ENCODE measurements at places on chromosomes 4 and X. TPM values are rescaled to one million over a fixed set of nuclear protein-coding genes. Genes with fewer than 3 reads are reported as not detected.
A peak's percentile ranks its signal among the peaks of the same experiment; 100 is the strongest.

GRCh38 chr4:149825336-149825735 is 9.7 kb upstream of the IQCM start:
- no peak for ATAC-seq

GRCh38 chr4:48074657-48075056 is 58.1 kb downstream of the NIPAL1 start:
- no peak for ATAC-seq

GRCh38 chr4:174119830-174120229 is 163.6 kb downstream of the FBXO8 start:
- no peak for ATAC-seq

GRCh38 chrX:68568136-68568535 is 69.3 kb downstream of the YIPF6 start:
- ATAC-seq = no peak

- ATAC-seq = no peak
These were observed 736.9 kb upstream of the MAGEB2 start for GRCh38 chrX:29478336-29479069.

GRCh38 chr4:167339781-167340180 is 105.5 kb upstream of the SPOCK3 start:
- no peak for ATAC-seq

GRCh38 chr4:75513526-75514130 is 575 bp downstream of the RCHY1 start:
- ATAC-seq = no peak

DNA sequence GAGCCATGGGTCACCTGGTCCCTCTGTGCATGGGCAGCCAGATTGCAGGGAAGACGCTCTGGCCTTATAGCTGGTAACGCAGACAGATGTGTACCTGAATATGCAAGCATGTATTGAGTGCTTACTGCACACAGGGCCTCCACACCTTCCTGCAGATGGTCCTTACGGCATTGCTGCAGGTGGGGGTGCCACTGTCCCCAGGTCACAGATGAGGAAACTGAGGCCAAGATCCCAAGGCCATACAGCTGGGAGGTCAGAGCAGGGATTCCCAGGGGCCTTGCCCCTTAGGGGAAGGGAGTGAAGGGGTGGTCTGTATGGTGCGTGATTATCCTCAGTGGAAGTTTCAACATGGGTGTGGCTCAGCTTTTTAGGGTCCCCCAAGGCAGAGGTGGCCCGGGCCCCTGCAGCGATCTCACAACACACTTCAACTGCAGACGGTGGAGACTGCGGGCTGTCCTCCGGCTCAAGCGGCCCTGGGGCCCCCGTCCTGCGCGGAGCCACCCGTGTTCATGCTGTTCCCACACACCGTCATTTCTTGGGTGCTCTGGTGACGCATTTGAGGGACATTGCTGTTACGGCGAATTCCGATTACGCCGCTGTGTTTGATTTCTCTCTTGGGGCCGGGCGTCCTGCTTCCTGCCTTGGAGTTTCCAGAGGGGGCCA is 8.1 kb downstream of the DOK7 start:
- no peak for ATAC-seq

DNA sequence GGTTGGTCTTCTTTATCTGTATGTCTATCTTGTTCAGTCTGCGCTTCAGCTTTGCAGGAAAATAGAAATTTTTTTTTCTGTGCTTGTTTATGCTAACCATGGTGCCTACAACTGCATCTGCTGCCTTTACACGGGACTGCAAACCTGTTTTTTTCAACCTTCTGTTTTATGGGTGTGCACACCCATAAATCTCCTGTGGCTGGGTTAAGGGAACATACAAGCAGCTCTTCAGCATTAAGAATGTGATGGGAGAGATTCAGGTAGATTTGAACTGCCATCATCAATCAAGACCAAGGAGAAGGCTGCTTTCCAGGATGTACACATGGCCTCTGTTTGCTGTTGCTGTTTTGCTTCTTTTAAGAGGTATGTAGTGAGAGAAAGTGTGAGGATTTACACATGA is 502.9 kb downstream of the ANKRD50 start:
- ATAC-seq = no peak

DNA sequence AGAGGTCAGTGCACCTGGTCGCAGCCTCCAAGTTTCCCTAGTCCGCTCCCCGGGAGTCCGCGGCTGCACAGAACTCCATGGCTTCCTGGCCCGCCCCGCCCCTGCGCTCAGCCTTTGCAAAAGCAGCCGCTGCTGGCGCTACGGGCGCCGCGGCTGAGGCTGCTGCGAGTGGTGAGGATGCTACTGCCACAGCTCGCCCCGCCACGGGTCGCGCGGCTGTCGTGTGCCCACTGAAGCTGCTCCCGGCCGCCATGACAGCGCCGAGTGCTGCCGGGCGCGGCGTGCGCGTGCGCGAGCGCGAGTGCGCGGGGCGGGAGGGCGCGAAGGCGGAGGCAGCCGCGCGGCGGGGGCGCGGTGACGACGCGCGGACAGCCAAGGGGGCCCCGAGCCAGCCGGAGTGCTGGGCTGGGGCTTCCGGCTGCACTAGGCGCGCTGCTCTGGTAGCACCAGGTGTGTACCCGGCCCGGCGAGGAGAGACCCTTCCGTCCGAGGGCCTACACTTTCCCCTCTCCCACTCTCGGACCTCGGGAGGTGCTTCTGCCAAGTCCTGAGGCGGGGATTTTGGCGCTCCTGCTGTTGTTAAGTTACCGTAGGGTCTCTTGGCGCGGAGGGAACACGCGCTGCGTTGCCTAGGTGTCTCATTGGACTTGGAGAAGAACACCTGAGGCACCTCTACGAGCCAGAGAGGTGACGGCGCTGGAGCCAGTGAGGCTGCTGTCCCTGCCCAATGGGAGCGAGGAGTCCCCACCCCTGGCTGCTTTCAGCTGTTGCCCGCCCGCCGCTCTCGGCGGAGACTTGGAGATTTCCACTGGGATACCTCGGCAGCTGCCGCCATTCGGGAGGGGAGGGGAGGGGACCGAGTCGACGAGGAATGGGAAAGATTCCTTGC is 619 bp upstream of the LRBA start:
- ATAC-seq = peak; percentile 92

- no peak for ATAC-seq
These were observed 59.5 kb downstream of the SLC10A7 start for GRCh38 chr4:146462251-146462650.

DNA sequence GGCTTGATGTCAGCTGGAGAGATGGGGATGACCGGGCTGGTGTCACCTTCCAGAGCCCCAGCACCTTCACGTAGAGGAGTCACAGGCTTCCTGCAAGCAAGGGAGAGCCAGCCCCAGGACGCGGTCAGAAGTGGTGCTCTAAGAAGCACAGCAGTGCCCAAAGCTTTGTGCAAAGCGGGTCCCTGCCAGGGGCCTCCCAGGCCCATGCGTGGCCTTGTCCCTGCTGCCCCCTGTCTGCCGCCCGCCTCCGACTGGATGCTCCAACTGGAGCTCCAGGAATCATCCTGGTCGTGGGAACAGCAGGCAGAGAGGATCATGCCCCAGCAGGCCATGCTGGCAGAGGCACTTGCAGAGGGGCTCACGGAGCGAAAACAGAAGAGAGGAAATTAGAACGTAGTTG is 40.1 kb upstream of the LRPAP1 start:
- ATAC-seq = no peak

GRCh38 chrX:147476008-147476407 is 435.7 kb upstream of the FMR1 start:
- ATAC-seq = no peak

DNA sequence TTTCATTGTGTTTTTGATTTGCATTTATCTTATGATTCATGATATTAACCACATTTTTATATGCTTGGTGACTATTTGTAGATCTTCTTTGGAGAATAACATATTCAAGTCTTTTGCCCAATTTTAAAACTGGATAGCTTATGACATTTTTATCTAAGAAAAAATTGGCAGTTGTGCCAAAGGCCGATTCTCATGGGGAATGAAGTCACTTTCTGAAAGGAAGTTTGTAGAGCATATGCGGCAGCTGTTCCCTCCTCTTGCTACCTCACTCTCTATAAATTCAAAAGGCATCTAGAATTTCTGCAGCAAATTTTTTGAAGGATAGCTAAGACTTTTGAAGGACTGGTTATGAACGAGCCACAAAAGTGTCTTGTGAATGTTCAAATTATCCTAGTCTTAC is 2353.5 kb downstream of the ARAP2 start:
- no peak for ATAC-seq

DNA sequence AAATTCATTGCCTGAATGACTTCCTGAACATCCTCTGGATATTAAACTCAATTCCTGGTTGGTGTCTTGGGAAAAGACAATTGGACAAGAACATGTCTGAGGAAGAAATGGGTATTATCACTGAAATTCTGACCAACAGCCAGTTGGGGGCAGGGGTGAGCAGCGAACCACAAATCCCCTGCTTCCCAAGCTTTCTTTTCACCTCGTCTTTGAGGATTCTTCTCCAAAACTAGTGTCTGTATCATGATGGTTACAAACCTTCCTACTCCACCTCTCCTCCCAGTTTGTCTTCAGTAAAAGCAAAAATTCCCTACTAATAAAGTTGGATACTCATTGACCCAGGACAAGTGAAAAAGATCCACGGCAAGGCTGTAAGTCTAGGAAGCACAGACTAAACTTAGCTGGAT is 48.3 kb upstream of the WDR1 start:
- no peak for ATAC-seq

DNA sequence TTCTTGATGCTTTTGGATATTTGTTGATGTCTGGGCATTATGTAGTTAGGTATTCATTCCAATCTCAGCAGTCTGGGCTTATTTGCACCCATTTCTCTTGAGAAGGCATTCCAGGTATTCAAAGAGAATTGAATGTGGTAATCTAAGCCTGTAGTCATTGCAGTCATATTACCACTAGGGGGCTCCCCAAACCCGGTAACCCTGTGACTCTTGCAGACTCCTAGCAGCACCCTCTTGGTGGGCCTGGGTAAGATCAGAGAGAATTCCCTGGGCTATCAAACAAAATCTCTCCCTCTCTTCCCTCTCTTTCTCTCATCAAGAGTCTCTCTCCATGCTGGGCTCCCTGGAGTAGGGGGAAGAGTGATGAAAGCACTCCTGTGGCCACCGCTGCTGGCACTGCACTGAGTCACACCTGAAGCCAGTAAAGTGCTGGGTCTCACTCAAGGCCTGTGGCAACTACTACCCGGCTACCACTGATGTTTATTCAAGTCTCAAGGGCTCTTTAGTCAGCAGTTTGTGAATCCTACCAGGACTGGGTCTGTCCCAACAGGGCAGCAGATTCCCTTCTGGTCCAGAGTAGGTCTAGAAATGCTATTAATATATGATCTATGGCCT is 187.7 kb upstream of the NUDT10 start:
- no peak for ATAC-seq

DNA sequence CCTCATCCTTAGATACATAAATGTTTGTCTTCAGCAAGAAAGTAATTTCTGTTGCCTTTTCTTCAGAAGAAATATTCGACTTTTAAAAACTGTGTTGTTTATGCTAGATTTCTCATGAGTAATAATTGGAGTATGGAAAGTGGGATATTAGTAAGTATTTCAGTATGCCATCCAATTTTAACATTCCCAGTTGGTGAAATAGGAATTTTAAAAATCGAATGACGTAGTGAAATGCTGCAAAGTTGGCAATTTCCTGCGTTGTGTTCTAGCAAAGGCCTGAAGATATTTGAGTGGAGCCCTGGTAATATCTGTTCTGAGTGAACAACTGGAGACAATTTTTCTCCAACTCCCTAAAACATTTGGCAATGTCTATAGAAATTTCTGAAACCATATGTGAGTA is 190.1 kb downstream of the ZNF330 start:
- ATAC-seq = no peak

DNA sequence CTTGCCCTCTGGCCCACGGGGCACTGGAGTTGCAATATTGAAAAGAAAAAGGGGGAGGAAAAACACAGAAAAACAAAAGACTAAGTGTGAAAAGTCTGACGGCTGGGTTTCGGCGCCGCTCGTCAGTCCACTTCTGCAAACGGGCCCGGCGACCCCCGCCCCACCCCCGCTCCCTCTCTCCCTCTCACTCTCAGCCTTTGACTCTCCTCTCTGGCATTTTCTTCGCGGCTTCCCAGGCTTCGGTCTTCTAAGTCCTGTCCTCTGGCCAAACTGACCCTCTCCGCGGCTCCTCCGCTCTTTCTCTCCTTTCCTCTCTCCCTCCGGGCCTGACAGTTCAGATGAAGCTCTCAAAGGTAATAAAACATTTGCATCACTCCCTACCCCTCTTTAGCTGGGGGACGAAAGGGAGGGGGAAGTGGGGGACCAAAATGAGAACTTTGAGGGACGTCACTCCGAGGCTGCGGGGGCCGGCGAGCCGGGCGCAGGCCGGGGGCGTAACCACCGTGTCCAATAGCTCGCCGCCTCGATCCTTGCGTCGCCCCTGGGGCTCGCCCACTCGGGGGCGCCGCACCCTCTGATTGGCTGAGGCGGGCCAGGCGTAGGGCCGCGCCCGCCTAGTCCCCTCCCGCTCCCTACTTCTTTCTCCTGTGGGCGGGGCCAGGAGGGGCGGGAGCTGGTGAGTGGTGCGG is at the start of gene NKX6-1:
NKX6-1 (minus strand) TSS at position 358 of the 689 bp plus-strand sequence. CDS start 1,064 bp downstream, outside the sequence.
- peak; percentile 96 for ATAC-seq

DNA sequence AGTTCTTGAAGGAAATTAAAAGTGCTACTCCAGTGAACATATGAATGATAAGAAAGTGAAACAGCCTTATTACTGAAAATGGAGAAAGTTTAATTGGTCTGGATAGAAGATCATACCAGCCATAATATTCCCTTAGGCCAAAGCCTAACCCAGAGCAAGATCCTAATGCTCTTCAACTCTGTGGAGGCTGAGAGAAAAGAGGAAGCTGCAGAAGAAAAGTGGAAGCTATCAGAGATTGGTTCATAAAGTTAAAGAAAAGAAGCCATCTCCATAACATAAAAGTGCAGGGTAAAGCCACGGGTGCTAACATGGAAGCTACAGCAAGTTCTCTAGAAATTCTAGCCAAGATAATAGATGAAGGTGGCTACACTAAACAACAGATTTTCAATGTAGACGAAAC is 85.5 kb upstream of the ATOH1 start:
- ATAC-seq = no peak

- peak; percentile 22 for ATAC-seq
These were observed 73.2 kb upstream of the C1QTNF7 start for GRCh38 chr4:15354371-15355297.

- ATAC-seq = no peak
These were observed 184.9 kb downstream of the KIT start for GRCh38 chr4:54842656-54843055.

- no peak for ATAC-seq
These were observed 63.9 kb downstream of the PLS3 start for GRCh38 chrX:115624916-115625315.

DNA sequence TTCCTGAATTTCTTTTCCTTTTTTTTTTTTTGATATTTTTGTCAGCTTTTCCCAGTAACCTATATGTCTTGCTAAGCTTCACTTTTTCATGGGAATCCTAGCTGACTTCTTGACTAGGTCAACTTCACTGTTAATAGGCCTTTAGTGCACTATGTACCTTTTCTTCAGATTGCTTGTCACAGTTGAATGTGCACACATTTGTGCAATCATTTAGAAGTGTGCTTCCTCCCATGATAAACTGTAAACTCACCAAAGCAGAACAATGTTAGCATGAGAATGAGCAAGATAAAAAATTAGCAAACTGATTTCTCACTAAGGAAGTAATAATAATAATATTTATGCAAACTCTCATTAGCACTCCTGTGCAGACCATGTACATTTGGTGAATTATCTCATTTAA is 173.2 kb downstream of the PABPC4L start:
- no peak for ATAC-seq

The HSD17B13 gene
- 1.1 TPM for total RNA-seq

The USP17L15 gene
- total RNA-seq = not detected

The COL4A6 gene
- 209 TPM for total RNA-seq

The LRRC66 gene
- total RNA-seq = 0.10 TPM

The CFP gene
- total RNA-seq = 18.4 TPM

The USP51 gene
- total RNA-seq = 1.8 TPM

The CDKL2 gene
- total RNA-seq = 3.9 TPM

The SPATA18 gene
- 20.5 TPM for total RNA-seq

The KLHL4 gene
- 2.3 TPM for total RNA-seq

Measured in gastroesophageal sphincter (tissue), 4 donors.